K562 (cell line): ENCODE measurements at places on chromosomes 2 and 18.

DNA sequence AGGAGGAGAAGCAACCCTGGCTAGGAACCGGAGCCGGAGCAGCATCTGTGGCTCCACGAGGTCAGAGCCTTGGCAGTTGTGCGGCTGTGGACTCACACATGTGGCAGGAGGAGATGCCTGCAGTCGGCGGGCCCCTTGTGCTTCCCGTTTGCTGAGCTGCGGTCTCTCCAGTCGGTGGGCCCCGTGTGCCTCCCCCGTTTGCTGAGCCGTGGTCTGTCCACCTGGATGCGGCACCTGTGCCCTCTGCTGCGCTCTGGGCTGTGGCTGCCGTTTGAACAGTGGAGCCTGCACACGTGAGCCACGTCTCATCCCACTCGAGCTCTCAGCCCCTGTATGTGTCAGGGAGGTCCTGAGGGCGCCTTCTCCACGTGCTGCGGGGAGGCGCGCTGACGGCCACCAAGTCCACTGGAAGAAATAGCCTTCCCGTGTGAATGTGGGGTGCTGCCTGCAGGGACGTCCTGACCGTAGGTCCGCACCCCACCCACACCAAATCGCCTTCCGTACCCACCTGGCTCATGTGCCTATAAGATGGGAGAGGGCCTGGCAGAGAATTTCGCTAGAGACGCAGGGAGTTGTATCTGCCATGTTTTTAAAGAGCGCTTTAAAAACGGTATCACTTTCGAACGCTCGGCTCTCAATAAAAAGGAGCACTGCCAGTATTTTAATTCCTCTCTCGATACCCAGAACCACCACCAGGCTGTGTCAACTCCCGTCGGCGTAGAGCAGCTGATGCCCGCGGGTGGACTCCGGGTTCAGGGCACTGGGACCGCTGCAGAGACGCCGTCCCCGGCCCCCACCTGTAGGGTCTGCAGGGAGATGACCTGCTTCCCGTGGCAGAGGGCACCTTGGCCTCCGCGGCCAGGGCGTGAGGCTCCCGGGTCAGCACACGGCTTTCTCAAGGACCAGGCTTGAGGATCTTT is 117.0 kb downstream of the NFATC1 start:
- no peak for DNase-seq

DNA sequence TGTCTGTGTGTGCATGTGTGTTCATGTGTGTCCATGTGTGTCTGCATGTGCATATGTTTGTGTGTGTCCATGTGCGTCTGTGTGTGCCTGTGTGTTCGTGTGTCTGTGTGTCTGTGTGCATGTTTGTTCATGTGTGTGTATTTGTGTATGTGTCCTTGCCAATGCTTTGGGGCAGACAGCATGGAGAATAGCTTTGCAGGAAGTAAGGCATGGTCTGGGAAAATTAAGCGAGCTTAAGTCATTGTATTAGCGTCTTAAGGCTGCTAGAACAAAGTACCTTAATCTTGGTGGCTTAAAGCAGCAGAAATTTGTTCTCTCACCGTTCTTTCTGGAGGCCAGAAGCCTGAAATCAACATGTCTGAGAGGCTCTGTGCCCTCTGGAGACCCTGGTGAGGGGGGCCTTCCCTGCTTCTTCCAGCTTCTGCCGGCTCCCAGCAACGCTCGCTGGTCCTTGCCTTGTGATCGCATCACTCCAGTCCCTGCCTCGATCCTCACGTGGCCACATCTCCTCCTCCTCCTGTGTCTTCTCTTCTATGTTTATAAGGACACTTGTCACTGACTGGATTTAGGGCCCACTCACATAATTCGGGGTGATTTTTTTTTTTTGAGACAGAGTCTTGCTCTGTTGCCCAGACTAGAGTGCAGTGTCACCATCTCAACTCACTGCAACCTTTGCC is 3.8 kb downstream of the NEU2 start:
- DNase-seq: no peak

DNA sequence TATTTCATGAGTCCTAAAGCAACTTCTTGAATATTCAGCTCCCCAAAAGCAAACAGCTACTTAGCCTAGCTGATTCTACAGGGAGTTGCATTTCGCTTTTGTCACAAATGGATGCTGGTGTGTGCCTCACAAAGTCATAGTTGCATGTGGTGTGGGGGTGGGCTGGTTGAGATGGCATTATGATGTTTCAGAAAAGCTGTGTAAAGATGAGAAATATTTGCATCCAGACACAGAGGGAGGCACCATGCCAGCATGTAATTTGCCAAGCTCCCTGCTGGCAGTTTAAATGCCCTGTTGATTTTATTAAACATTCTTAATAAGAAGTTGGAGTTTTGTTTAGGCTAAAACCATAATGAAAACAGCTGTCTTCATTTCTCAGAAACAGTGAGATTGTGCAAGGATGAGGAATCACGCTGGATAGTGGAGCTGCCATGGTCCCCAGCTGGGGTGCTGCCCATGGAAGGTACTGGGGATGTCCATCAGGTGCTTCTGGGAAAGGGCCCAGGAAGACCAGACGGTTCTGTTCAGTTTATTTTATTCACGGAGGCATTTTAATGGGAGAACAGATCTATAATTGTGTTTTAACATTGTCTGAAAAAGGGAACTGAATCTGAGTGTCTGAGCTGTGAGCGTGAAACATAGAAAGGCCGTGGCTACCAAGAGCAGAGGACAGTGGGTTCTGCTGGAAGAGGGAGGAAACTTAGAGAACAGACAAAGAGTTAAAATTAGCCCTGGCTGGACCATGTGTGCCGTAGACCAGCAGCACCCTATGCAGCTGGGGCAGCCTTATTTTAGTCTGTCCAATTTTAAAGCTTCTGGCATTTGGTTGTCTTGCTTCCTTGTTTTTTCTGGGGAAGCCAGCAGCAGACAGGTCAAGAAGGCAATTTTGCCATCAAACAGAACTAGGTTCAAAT is 177.1 kb downstream of the FAM210A start:
- no peak for DNase-seq

- no peak for DNase-seq
Observed at GRCh38 chr18:56565551-56566345, 72.6 kb downstream of the TXNL1 start.

DNA sequence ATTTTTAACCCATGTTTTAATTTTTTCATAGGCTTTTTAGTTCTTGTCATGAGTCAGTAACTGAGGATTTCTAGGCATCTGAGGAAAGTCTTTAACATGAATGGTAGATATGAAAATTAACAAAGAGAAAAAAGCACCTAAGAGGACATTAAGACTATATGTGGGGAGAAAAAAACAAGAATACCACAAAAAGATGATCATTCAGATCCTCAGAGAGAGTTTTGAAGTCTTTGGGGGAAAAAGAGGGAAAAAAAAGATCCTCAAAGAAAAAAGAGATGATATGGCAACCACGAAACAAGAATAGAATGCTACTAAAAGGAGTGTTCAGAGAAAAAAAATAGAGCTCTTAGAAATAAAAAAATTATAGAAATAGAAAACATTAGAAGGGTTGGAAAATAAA is 8.1 kb downstream of the DRC1 start:
- no peak for DNase-seq

DNA sequence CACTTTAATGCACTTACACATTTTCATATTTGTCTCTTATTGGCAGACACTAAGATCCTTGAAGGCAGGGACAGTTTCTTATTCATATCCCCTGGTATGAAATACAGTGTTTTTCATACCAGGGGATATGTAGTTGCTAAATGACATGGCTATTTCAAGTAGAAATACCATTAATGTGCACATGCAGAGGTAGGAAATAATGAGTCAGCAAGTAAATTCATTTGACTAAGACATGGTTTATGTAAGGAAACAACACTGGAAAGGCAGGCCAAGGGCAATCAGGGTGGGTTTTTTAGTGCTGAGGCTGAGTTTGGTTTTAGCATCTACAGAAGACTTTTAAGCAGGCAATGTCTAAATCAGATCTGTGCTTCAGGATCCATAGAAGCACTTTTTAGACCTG is 155.9 kb downstream of the WDPCP start:
- no peak for DNase-seq
